Activated T-helper 1 cell treated with anti-CD3 and anti-CD28 coated beads, Interleukin-2, amount 50 U/mL, for 16 hours (primary cell): ENCODE measurements at places on chromosomes 7 and 10.

- no peak for DNase-seq
Measured at GRCh38 chr10:102752266-102752930, 8.7 kb downstream of the WBP1L start.

GRCh38 chr7:117856196-117856595 lies 17.0 kb downstream of the CTTNBP2 start:
- no peak for DNase-seq

- no peak for DNase-seq
Measured at GRCh38 chr7:140674899-140675701, 2.4 kb downstream of the ADCK2 start.

DNA sequence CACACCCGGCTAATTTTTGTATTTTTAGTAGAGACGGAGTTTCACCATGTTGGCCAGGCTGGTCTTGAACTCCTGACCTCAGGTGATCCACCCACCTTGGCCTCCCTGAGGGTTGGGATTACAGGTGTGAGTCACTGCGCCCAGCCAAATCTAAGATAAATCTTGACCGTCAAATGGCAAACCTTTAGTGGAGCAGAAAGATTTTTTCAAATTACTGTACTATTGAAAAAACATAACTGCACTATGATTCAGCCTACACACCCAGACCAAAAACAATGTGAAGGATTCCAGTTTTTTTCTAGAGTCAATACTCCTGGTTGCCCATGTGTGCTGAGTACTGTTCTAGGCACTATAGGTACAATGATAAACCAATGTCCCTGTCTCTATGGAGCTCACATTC lies 33.9 kb upstream of the SVIL start:
- no peak for DNase-seq

GRCh38 chr10:101484175-101484745 lies 103.8 kb downstream of the POLL start:
- DNase-seq, result no peak

DNA sequence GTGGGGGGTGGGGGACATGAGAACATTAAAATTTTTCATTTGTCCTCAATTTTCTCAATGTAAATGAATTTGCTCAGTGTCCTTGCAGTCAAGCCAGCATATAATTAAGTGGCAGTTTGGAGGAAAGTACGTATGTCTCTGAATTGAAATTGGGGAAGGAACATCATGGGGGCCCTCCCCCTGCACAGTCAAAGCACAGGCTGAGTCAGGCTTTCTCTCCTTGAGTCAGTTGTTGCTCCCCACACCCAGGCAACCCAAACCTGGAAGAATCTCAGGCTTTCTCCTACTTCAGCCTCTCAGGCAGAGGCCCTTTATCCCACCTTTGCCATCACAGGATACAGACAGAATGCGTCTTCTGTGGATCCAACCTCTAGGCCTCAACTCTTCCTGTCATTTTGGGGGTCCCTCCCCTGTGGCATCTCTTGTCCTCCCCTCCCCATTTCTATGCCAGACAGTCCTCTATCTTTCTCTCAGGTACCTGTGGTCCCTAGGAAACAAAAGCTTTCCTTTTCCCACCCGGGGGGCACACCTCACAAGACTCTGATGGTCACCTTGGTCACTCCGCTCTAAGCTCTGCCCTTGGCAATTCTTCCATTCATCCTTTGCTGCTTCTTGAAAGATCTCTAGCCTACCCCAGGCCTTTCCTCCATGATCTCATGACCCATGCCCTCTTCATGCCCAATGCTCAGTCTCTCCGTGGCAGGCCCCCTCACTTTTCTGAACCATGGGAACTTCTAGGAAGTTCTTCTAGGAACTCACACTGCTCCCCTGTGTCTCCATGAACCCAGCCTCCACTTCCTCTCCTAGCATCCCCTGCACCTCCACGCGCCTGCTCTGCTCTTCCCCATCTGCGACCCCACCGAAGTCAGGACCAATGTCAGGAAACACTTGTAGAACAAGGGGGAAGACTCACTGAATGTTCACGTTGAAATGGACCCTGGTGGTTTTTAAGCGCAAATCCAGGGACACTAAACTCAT lies 40.4 kb downstream of the CREB3L2 start:
- no peak for DNase-seq

GRCh38 chr10:33187427-33187999 lies 147.0 kb downstream of the NRP1 start:
- no peak for DNase-seq

DNA sequence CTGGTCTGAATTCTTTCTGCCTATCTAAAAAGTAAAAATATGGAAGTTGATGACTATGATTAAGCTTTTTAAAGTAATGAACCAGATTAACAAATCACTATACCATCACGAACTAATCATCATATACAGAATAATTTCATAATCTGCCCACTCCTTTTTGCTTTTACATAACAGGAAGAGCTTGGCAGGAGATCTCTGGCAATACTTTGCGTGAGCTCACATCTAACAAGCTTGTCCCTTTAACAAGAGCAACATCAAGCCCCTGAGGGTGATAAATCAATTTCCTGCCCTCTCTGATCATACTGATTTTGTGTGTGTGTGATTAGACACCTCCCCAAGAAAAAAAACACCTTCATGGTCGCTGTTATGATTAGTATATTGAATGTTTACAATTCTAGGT lies 143.5 kb upstream of the ASAH2 start:
- DNase-seq, result no peak

GRCh38 chr7:14630048-14630447 lies 272.5 kb downstream of the DGKB start:
- no peak for DNase-seq

GRCh38 chr10:71695502-71696476 lies 23.8 kb downstream of the C10orf105 start:
- no peak for DNase-seq

- DNase-seq, result no peak
Measured at GRCh38 chr10:11877591-11877905, 54.4 kb downstream of the PROSER2 start.

- DNase-seq, result no peak
Measured at GRCh38 chr7:132652507-132652906, 76.2 kb upstream of the PLXNA4 start.

DNA sequence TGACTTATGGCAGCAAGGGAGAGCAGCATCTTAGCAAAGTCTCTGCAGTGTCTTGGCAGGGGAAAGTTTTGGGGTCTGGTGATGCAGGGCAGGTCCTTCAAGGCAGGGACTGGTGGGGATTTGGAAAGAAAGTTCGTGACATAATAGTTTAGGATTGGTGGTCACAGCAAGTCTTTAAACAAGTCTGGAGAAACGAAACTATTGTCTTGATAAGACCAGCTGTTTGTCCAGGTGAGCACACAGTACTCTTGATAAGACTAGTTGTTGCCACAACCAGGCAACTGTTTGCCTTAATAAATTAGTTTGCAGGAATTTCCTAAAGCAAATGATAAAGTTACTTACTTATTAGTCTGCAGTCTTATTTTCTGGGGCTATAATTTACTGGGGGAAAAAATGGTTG lies 136.1 kb downstream of the AKR1D1 start:
- DNase-seq, result no peak

GRCh38 chr10:21011433-21012018 lies 114.4 kb upstream of the NEBL start:
- DNase-seq, result no peak

- no peak for DNase-seq
Measured at GRCh38 chr7:44077061-44077460, 5.3 kb downstream of the POLM start.

GRCh38 chr7:13563257-13563656 lies 426.2 kb downstream of the ETV1 start:
- no peak for DNase-seq

GRCh38 chr10:90589825-90590224 lies 268.0 kb downstream of the HTR7 start:
- DNase-seq, result no peak

DNA sequence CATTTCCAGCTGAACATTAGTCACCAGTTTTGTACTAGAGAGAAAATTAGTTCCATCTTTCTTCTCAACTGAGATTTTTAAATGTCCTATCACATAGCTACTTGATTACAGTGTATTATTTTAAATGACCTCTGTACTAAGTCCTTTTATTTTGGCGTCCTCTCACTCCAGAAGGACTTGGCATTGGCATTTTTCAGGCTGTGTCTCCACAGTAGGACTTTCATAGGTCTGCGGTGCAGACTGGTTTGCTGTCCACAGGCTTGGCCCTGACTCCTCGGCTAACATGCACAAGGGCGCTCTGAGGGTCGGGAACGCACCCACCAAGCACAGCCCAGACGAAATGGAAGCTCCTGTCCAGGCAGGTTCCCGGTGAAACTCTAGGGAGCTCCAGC lies 6.5 kb downstream of the PTPRE start:
- DNase-seq, result no peak

DNA sequence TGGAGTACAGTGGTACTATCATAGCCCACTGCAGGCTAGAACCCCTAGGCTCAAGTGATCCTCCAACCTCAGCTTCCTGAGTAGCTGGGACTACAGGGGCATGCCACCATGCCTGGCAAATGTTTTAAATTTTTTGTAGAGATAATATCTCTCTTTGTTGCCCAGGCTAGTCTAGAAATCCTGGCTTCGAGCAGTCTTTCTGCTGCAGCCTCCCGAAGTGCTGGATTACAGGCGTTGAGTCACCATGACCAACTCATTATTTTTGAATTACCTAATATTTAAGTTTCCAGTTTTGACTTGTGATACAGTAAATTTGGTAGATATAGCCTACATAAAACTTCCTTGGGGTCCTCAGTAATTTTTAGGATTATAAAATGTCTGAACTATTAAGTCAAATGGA lies 74.1 kb downstream of the RUNDC3B start:
- DNase-seq, result no peak

- DNase-seq, result no peak
Measured at GRCh38 chr10:97131666-97132065, 54.1 kb downstream of the SLIT1 start.

GRCh38 chr7:79789584-79790345 lies 336.3 kb upstream of the MAGI2 start:
- DNase-seq, result no peak

GRCh38 chr7:27101171-27101956 lies 1.1 kb downstream of the HOXA2 start:
- no peak for DNase-seq

GRCh38 chr7:44292420-44292817 lies 33.0 kb downstream of the CAMK2B start:
- DNase-seq, result no peak

- no peak for DNase-seq
Measured at GRCh38 chr7:81248420-81248819, 329.6 kb upstream of the SEMA3C start.

GRCh38 chr7:114264023-114264422 lies 150.6 kb upstream of the FOXP2 start:
- DNase-seq, result no peak

GRCh38 chr7:41058986-41059741 lies 643.7 kb downstream of the INHBA start:
- no peak for DNase-seq

DNA sequence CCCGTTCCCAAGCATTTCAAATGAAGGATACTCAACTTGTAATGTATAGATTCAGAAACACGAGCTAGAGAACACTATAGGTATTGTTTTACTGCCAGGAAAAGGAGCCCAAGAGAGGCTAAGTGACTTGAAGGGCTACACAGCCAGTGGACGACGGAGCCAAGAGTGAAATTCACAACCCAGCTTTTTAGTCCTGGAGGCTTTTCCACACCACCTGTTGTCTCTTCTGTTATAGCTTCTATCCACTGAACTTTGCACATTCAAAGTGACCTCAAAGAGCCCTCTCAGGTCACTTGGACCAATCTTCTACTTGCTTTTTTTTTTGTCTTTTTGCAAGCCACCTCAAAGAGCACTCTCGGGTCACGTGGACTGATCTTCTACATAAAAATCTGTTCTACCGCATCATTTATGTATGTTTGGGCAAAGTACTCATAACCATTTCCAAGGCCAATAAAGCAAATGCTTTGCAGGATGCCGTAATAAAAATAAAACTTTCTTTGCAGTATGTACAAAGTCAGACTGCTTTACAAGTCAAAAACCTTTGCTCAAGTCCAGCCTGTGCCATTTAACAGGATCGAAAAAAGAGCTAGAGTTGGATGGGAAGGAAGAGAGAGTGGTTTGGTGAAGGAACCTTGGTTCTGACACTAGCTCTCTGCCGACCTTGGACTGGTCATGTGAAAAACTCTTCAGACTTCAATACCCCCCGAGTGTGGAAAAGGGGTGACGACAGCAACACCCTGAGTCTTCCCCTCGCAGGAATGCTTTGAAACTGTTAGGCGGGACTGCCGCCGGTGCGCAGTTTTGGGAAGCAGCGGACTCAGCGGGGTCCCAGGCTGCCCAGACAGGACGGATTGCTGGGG lies 821 bp downstream of the SLC35B4 start:
- DNase-seq, result no peak

DNA sequence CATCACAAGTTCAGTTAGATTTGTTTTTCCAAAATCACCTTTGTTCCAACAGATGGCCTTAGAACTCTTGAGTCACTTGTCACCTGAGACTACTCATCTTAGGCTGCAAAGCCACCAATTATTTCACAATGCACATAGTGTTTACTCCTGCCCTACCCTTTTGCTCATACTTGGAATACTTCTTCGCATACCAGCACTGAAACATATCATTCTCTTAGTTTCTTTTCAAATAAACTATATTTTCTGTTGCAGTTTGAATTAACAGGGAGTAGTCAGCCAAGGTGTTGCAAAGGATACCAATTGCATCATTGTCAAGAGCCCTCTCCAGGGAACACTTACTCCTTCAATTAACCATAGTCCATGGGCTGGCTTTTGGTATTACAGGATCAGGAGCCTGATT lies 71.0 kb downstream of the CASD1 start:
- no peak for DNase-seq

DNA sequence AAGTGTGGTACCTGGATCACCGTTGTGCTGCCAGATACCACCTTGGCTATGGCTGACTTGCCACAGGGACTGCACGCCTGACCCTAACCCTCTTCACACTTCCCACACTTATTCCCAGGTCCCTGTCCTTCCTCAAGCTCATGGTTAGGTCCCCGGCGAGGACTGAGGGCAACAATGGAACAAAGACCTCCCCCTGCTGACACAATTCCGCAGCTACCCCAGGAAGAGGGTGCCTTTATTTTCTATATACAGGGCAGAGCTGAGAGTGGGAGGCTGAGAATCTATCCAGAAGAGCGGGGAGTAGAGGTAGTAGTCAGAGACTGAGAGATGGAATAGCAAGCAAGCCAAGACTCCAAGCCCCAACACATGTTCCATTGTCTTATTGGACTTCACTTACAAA lies 118.1 kb upstream of the SEM1 start:
- no peak for DNase-seq

- DNase-seq, result no peak
Measured at GRCh38 chr10:72336259-72337038, 18.3 kb downstream of the DNAJB12 start.

DNA sequence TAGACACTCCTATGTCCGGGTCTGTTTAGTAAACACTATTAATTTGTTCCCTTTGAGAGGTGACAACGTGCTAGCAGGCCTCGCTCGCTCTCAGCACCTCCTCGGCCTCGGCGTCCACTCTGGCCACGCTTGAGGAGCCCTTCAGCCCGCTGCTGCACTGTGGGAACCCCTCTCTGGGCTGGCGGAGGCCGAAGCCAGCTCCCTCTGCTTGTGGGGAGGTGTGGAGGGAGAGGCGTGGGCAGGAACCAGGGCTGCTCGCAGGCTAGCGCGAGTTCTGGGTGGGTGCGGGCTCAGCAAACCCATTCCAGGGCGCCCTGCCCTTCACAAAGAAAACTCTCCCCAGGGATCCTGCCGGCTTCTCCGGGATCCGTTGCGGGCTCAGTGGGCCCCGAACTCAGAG lies 144.4 kb upstream of the CDCA7L start:
- no peak for DNase-seq

GRCh38 chr7:13845601-13846000 lies 143.9 kb downstream of the ETV1 start:
- no peak for DNase-seq

- DNase-seq, result no peak
Measured at GRCh38 chr10:16425449-16425848, 11.4 kb upstream of the PTER start.
